ENCODE measurements at places on chromosomes 2 and 18.
A peak's percentile ranks its signal among the peaks of the same experiment; 100 is the strongest.

GRCh38 chr2:134674687-134675086 lies 44.1 kb downstream of the TMEM163 start:
- no peak for DNase-seq

GRCh38 chr2:58064086-58064485 lies 17.5 kb downstream of the VRK2 start:
- DNase-seq = no peak

- DNase-seq = no peak
Observed at GRCh38 chr2:64400733-64401528, 53.0 kb upstream of the LGALSL start.

- no peak for DNase-seq
Observed at GRCh38 chr2:95027369-95027720, 1.8 kb downstream of the MAL start.

GRCh38 chr18:79867666-79868065 lies 69.9 kb downstream of the KCNG2 start:
- DNase-seq = no peak

DNA sequence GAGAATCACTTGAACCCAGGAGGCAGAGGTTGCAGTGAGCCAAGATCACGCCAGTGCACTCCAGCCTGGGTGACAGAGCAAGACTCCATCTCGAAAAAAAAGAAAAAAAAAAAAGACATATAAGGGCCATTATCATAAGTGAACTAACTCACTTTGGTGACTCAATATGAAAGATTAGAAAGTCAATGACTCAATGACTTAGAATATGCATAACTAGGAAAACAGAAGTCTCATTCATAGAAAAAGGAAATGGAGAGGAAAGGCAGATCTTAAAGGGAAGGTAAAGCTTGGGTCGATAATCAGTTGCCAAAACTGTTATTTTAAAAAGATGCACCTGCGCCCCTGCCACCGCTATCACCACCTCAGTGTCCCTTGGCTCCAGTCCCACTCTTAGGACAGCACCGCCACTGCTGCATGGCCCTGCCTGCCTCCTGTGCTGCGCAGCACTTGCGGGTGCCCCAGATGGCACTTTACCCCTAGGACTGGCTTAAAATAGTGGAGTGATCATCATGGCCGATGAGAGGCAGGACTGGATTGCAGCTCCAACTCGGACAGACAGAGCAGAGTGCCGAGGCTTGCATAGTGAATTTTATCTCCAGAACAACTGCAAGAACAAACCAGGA lies 54.7 kb downstream of the INO80D start:
- no peak for DNase-seq

GRCh38 chr18:9055185-9055584 lies 47.3 kb upstream of the NDUFV2 start:
- DNase-seq = no peak

- peak; percentile 86 for DNase-seq
Observed at GRCh38 chr2:137838255-137839092, 125.8 kb upstream of the HNMT start.
